HCT116 (cell line): ENCODE measurements at places on chromosomes 13 and 19. TPM values are rescaled to one million over a fixed set of nuclear protein-coding genes. Genes with fewer than 3 reads are reported as not detected.

The ZNF540 gene
- not detected for total RNA-seq

DNA sequence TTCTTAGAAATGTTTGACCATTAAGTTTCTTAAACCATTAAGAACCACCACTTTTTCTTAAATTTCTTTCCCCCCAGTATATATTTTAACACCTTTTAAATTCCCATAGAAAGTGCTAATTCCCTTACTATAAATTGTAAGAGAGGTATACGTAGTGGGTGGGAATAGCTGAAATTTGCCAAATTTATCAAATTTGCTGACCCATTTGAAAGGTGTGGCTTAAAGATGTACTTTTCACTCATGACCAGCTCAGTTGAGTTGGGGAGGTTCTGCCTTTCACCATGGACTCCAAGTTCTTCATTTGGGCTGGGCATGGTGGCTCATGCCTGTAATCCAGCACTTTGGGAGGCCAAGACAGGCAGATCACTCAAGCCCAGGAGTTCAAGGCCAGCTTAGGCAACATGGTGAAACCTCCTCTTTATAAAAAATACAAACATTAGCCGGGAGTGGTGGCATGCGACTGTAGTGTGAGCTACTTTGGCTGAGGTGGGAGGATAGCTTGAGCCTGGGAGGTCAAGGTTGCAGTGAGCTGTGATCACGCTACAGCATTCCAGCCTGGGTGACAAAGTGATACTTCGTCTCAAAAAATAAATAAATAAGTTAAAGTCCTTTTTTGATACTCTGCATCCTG is 133.2 kb downstream of the MRPL57 start:
- DNase-seq: no peak

The LRRC63 gene
- not detected for total RNA-seq

The HSPB6 gene
- 0.93 TPM for total RNA-seq

- no peak for DNase-seq
These were observed 188.5 kb upstream of the HTR2A start for GRCh38 chr13:47085346-47085745.

DNA sequence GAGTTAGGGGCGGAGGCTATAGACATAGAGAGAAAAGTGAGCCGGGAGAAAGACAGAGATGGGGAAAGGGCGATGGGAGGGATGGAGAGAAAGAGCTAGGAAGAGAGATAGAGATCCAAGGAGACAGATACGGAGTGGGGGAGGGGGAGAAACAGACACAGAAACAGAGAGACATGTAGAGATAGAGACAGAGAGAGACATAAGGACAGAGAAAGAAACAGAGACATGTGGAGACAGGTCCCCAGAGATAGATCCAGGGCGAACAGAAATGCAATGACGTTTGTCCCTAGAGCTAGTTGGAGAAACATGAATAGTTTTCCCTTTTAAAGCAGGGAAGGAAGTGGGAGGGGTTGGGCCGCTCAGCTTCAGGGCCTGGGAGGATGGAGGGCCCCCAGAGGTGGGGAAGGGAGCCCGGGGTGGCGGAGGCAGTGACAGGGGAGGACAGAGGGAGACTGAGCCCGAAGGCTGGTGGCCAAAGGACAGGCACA is 4.6 kb downstream of the PPP1R14A start:
- no peak for DNase-seq

- no peak for DNase-seq
These were observed 50.6 kb downstream of the GGACT start for GRCh38 chr13:100537951-100538462.

- DNase-seq: no peak
These were observed 373 bp downstream of the TNFAIP8L1 start for GRCh38 chr19:4639531-4640246.

The SHANK1 gene
- total RNA-seq: 3.0 TPM

- DNase-seq: peak; percentile 33
These were observed 7.7 kb downstream of the IRGC start for GRCh38 chr19:43723588-43723987.

DNA sequence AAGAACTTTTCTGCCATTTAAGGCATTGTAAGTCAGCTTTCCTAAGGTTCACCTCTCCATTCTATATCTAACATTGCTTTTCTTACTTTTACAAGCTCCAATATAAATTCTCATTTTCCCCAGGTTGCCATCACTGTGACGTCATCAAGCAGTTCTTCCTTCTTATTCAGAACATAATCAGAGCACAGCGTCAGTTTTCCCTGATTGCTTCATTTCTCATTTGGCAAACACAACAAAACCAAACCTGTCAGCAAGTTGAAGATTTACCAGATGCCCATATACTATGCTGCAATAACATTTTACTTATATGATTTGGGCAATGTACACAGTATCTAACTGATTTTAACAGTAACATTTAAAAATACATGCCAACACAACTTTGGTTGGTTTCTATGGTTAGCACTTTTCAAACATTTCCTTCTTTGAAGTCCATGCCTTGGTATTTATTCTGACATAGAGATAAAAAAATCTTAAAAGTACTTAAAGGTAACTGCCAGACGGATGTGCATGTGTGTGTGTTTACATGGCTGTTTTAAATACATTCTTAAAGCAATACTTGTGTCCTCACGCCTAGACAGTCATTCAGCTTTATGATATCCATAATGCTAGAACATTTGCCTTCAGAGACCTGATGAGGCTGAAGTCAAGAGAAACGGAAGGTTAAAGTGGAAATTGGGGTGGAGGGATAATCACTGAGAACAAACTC is 264.0 kb downstream of the KLF12 start:
- no peak for DNase-seq

GRCh38 chr19:42693760-42694350 is 46.4 kb downstream of the PSG3 start:
- peak; percentile 41 for DNase-seq

DNA sequence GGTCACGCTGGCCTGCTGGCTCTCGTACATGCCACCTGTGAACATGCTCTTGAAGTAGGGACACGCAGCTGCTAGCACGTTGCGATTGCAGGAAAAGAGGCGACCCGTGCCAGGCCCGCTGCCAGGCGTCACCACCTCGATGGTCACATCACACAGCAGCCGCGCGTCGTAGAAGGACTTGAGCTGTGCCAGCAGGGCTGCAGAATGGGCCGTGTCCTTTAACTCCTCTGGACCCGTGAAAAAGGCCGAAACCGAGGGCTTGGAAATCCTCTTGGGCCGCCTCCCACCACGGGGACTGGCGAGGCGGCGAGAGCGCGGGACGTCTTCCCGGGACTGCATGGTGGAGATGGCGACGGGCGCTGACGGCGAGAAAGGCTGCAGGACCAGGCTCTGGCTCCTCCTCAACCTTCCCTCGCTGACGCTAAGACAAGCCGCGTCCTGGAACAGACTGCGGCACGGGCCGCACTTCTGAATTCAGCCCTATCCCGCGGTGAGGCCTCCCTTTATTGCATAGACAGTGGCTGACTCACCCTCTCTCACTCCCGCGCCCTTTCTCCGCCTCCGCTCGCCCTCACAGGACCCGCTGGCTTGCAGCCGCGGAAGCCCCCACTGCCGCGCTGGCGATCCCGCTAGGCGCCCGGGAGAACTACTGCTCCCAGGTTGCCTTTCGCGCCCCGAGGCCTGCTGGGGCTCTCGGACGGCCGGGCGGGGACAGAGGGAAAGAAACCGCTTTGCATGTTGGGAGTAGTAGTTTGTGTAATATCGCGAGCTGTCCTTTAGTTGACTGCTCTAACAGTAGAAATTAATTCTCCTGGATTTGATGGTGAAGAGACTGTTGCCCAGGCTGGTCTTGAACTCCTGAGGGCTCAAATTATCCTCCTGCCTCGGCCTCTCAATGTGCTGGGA is at the start of gene KBTBD7:
KBTBD7 (minus strand) TSS at position 651 of the 906 bp plus-strand sequence; CDS start at position 339, 312 bp downstream.
- DNase-seq: peak; percentile 79

DNA sequence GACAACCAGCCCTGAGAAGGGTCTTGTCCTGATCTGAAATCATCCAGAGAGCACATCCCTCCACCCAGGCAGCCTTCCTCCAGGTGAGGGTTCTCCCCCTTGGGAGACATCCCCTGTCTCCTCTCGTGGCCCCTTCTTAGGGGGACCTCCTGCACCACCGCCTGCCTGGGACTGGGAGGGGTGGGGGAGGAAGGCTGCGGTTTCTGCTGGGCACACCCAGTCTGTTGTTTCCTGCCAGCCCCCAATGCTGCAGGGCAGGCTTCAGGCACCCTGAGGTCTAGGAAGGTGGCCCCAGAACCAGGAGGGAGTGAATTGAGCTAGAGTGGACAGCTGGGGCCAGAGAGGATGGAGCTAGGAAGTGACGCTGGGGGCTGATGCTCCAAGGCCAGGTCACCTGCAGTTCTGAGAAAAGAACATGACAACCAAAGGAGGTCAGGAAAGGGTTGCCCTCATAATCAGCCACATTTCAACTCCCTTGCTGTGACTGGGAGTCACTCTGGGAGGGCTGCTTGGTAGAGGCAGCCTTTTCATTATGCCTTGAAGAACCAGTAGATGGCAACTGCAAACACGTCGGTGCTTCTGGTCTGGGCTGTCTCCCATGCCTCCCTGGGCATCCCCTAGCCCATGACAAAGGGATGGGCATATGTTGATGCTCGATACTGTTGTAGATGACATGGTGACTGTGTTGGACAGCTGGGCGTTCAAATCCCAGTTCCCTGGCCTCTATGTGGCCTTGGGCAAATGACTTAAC is 1.4 kb downstream of the ARHGEF18 start:
- no peak for DNase-seq

DNA sequence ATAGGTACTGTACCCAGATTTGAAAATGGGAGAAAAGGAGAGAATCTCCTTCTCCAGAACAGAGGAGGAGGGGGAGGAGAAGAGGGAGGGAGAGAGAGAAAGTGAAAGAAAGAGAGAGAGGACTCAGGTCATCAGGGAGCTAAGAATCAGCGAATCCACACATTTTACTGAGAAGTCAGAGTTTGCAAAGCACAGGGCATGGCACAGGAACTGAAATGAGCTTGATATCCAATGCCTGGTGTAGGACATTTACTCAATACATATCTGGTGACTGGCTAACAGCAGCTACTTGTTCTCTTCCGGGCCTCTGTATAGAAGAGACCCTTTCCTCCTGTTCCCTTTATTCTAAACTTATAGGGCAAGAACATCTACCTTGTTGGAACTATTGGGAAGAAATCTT is 375.1 kb downstream of the KLF5 start:
- no peak for DNase-seq

DNA sequence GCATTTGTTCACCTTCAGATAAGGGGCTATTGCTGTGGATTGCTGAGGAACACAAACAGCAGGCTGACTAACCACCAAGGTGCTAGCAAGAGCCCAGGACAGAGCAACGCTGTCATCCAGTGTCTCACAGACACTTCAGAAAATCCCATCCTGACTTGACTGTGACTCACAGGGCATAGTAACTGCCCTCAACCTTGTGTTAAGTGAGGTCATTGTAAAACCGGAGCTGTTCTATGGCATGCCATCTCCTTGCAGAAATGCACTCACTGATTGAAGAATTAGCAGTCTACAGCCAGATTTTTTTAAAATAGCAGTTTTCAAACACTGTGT is 51.1 kb downstream of the TNFRSF19 start:
- DNase-seq: no peak

GRCh38 chr13:100100115-100100879 is 11.4 kb downstream of the PCCA start:
- no peak for DNase-seq

The SPIB gene
- total RNA-seq: 0.96 TPM
